ENCODE measurements at places on chromosomes 1 and 21.

DNA sequence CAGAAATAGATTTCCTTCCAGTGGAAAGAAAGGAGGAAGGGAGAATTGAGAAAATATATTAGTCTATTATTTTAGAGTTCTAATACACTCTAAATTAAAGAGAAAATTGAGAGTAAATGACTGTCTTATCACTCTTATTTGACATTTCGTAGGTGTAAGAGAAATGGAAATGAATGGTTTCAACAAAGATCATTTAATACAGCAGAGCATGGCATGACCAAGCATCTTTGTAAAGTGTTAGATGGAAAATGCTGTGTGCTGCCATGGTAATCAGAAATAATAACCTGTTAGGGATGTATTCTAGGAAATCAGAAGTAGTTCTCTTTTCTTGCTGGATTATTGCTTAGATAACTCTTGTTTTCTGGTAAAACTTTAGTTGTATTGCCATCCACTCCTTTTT is 90.9 kb downstream of the GIPC2 start:
- DNase-seq = no peak

DNA sequence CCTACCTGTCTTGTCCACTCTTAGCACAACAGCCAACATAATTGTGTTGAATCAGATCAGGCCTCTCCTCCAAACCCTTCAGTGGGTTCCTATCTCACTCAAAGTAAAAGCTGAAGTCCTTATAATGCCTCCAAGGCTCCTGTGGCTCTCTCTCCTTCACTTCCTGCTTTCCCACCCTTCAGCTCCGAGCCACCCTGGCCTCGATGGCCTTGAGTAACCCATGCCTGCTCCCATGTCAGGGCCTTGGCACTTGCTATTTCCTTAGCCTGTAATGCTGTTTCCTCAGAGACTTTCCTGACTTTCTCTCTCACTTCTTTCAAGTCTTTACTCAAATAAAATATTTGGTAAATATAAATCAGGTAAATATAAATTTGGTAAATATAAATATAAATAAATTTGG is 8.1 kb upstream of the PLEKHM2 start:
- DNase-seq = no peak

DNA sequence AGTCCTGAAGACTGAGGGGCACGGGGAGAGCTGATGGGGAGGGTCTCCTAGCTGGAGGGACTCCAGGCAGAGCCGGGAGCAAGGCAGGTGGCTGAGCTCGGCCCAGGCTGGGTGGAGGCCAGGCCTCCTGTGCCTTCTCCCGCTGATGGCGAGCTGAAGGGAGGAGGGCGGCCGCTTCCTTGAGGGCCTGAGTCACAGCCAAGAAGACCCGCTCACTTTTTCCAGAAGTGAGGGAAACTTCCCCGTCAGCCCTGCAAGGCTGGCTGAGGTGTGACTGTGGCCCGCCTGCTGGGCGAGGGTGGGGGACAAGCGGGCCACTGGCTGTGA is 1.7 kb upstream of the VWA1 start:
- DNase-seq = peak; percentile 35

- DNase-seq = peak; percentile 68
These were observed 61.4 kb upstream of the LRRN2 start for GRCh38 chr1:204746838-204747442.

DNA sequence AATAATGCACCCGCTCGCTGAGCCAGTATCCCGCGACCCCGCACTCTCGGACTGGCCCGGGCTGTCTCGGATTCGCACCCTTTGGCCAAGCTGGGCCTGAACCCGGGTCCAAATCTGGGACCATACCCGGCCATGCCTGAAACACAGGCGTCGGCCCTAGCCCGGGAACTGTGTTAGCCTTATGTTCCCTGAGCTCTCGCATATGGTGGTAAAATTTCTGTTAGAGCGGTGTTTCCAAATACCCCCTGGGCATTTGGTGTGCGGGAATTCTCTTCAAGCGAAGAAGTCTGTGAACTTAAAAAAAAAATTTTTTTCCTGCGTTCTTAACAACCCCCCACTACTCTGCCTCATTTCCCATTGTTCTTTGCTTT is 3.1 kb downstream of the RNF220 start:
- no peak for DNase-seq

DNA sequence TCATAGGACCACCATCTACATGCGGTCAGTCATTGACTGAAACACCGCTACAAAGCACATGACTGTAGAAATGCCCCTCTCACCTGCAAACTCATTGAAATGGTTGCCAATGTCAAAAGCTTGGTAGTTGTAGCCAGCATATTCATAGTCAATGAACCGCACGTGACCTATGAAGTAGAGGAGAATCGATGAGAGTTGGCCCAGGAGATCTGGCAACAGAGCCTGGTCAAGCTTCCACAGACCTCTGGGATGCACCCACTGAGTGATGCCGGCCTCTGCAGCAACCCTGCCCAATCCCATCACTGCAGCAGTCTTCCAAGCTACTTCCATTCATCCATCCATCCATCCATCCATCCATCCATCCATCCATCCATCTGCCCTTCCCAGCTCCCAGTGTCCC is 11.9 kb downstream of the ETNK2 start:
- no peak for DNase-seq

DNA sequence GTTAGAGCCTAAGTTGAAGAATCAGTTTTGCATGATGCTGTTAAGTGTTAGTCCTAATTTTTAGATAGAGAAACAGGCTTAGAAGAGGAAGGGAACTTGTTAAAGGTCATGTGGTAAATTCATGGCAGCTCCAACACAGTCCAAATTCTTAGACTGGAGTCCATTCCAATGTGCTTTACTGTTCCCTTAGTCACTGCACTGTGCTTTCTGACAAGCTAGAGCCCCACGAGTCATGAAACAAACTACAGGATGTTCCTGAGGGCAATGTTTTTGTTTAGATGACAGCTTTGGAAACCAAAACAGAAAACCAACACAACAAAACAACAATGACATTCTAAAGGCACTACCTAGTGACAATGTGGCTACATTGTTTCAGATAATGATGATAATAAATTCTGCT is 23.1 kb upstream of the RGS4 start:
- DNase-seq = no peak

- DNase-seq = peak; percentile 46
These were observed 643 bp downstream of the CFAP298 start for GRCh38 chr21:32611471-32611997.

- DNase-seq = no peak
These were observed 45.3 kb downstream of the NDC1 start for GRCh38 chr1:53792806-53793205.

- no peak for DNase-seq
These were observed 25.9 kb downstream of the FGGY start for GRCh38 chr1:59322814-59323213.

GRCh38 chr1:107058245-107059032 is 2.0 kb downstream of the PRMT6 start:
- no peak for DNase-seq

DNA sequence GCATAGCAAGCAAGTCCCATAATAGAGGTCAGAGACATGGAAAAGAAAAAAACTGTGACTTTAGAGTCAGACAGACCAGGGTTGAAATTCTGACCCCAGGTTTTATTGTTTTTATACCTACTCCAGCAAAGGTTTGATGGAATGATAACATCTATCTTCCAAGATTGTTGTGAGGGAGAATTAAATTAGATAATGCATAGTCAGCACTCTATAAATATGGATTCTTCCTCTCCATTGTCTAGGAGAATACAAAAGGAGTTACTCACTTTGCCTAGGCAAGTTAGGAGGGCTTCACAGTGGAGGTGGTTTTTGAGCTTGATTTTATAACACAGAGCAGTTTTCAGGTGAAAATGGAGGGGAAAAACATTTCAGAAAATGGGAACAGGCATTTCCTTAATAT is 46.9 kb downstream of the KIRREL1 start:
- DNase-seq = no peak

DNA sequence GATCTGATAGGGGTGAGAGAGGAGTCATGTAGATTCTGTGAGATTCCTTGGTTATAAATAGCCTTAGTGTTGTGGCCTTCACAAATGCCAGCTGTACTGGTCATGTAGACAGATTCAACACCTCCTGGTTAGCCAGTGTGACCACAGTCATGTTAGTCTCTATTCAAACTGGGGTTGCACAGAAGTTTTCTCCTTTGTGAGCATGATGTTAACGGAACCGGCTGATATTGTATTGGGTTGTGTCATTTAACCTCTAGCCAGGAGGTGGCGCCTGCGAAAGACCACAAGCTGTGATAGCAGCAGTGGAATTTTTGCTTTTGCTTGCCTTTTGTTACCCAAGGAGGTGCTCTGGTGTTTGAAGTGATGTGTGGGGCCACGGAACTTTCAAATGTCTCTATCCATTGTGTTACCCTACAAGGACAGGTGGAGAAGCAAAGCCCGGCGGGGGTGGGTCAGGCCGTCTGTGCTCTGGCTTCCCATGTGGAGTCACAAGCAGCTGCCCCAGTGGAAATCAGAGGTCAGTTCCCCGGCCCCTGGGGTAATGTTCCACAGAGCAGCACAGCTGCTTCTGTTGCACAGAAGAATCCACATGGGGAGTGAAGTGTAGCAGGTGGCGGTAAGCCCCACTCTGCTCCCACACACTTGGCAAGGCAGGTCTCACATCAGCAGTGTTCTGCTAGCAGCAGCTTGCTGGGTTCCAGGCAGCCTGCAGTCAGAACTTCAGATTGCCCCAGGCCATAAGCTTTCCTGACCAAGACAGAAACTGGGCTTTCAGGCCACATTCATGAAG is 112.6 kb downstream of the ADAMTS1 start:
- DNase-seq = peak; percentile 28

DNA sequence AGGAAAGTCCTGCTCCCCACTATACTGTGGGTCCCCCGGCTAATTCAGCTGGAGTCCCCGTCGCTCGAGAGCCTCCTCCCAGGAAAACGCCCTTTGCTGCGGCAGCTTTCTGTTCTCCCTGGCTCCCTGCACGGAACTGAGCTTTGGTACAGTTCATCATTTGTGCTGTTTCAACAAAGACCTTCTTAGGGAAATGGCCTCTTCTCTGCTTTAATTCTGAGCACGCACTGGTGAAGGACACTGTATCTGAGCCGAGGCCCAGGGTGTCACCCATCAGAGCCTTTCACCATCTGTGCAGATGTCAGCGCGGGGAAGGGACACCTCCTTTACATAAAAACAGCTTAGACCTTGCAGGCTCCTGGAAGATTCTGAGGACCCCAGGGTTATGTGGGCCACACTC is 13.5 kb upstream of the PEX10 start:
- DNase-seq = no peak

GRCh38 chr1:9410737-9411297 is 118.1 kb downstream of the SPSB1 start:
- DNase-seq = no peak

DNA sequence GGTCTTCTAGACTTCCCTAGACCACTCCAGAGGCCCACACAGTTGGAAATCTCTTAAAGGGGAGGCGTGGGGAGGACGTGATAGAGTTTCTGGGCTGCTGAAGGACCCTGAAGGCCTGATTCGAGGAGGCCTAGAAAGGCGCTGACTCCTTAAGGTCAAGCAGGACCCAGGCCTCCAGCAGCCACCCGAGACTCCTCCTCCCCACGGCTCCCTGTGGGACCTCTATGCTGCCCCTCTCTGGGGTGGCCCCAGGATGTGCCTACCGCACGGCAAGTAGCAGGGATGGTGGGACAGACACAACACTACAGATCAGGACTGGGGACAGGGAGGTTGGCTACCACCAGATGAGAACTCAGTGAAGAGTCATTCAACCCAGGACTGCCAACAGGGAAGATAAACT is 77.5 kb downstream of the GLIS1 start:
- DNase-seq = no peak

DNA sequence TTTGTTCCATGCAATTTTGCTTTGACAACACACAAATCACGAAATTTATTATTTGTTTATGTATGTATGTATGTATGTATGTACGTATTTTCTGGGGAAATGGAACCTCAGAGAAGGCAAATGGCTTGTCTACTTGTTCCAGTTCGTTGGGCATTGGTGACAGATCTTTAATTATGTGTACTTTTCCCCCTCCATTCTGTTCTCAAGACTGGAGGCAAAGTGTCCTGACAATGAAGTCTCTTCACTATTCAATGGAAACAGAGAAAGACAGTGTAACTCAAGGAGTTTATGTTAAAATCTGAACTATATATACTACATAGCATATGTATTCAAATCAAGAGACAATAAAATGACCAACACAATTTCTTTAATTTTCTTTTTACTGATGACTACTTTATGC is 245.7 kb upstream of the PTBP2 start:
- DNase-seq = no peak

DNA sequence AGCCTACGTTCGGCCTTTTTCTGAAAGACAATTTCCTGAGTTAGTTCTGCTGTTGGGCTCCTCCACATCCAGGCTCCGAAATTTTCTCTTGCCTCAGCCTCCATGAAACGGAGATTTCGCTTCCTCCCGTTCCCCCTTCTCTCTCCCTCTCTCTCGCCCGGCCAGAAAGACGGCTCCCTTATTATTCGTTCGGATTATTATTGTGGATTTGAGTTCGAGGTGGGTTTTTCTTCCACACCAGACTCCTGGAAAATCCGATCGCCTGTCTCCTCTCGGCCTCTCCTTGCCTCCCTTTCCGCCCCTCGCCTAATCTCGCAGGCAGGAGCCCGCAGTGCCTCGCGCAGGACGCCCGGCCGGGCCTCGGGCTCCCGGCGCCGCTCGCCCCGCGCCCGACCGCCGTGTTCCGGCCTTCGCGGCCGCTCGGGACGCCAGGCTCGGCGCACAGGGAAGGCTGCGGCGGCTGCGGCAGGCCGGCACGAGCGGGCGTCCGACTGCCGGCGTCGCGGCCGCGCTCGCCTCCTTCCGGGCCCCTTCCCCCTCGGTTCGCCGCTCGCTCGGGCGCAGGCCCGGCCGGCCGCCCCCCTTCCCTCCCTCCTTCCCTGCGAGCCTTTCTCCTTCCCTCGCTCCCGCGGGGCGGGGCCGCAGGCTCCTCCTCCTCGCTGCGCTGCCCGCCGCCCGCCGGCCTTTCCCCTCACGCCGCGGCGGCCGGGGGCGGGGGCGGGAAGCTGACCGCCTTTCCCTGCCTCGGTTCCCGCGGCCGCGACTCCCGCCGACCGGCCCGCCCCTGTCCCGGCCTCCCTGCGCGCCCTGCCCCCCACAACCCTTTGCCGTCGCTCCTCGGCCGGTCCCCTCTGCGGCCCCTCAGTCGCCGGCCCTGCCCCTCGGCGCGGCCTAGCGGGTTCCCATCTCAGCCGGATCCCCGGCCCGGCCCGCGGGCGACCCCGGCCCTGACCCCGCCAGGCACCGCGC is at the start of gene ARHGEF11:
Gene ARHGEF11 (minus strand): TSS at position 493 of the 969 bp plus-strand sequence. CDS start 1,412 bp downstream, outside the sequence.
- DNase-seq = peak; percentile 94

- no peak for DNase-seq
These were observed 5.8 kb downstream of the AGL start for GRCh38 chr1:99855914-99856450.

- DNase-seq = no peak
These were observed 548 bp downstream of the B3GALT5 start for GRCh38 chr21:39613041-39613934.

DNA sequence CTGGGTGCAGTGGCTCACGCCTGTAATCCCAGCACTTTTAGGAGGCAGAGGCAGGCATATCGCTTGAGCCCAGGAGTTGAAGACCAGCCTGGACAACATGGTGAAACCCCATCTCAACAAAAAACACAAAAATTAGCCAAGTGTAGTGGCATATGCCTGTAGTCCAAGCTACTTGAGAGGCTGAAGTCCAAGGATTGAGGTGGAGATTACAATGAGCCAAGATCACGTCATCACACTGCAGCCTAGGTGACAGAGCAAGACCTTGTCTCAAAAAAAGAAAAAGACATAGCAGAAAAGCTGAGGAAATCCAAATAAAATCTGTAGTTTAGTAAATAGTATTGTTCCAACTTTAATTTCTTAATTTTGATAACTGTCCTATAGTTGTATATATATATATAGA is 11.5 kb upstream of the ASH1L start:
- DNase-seq = no peak

- peak; percentile 50 for DNase-seq
These were observed 32.7 kb upstream of the ETV3 start for GRCh38 chr1:157170677-157171515.

- no peak for DNase-seq
These were observed 419.3 kb downstream of the KCTD3 start for GRCh38 chr1:215986401-215986800.

Measured in iPS-NIHi11 (cell line).